ENCODE measurements at places on chromosomes 6 and 20.
A peak's percentile ranks its signal among the peaks of the same experiment; 100 is the strongest.

- DNase-seq, result peak; percentile 27
Observed at GRCh38 chr6:36679043-36679833, 724 bp downstream of the CDKN1A start.

GRCh38 chr6:165219629-165220028 is 89.8 kb downstream of the C6orf118 start:
- no peak for DNase-seq

DNA sequence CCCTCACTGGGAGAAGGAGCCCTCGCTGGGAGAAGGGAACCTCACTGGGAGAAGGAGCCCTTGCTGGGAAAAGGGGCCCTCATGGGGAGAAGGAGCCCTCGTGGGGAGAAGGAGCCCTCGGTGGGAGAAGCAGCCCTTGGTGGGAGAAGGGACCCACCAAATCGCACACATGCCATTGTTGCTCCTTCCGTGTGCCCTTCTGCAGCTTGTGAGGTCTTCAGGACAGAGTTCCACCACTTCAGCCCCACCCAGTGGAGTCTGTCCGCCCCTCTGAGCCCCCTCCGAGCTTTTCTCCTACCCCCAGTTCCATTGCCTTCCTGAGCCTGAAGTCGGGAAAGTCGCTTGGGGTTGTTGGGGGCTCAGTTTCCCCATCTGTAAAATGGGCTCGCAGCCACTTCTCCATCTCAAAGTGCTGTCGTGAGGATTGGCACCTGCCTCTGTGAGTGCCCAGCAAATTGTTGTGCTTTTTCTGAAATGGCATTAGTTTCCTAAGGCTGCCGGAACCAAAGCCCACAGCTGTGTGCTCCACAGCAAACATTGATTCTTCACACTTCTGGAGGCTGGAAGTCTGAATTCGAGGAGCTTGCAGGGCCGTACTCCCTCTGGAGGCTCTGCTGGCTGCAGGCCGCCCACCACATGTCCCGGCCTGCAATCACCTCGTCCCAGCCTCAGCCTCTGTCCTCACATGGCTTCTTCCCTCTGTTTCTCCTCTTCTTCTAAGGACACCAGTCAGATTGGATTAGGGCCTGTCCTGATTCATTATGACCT is 124.7 kb upstream of the PMEPA1 start:
- DNase-seq, result no peak

- no peak for DNase-seq
Observed at GRCh38 chr6:15329197-15329671, 83.4 kb downstream of the JARID2 start.

DNA sequence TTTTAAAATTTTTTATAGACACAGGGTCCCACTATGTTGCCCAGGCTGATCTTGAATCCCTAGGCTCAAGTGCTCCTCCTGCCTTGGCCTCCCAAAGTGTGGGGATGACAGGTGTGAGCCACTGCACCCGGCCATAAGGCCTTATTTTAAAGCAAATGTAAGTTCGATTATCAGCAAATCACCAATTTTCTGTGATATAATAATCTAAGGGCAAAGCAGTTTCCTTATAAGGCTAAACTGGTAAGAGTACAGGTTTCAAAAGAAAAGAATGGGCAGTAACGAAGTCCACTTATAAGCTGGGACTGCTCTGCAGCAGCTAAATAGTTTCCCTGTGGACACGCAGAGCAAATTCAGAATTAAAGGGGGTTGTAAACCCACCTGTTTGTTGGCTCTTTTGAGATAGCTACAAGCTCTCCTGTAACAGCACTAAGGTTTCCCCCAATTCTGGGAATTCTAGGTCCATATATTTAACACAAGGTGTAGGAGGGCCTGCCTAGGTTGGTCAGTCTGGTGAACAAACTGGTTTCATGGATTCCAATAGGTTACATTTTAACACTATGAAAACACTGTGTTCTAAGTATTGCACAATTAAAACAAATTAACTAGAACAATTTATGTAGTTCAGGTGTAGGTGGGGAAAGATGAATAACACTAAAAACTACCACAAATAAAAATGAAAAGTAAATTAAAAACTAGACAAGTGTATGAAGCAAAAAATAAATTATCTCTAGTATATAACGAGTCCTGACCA is 26.3 kb downstream of the LHFPL5 start:
- DNase-seq, result no peak

DNA sequence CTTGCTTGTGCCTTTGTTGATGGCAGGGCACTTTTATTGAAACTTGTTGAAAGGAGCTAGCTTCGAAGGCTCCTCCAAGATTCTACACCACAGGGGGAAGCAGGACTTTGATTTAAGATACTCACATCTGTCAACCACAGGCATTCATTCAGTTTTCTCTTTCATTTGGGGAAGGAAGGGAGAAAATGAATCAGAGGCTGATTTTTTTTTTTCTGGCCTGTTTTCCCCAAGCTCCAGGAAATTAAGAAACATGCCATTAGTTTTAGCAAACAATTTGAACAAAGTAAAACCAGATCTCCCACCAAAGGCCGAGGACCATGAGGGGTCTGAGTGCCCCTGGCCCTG is 8.7 kb upstream of the APCDD1L start:
- no peak for DNase-seq

- no peak for DNase-seq
Observed at GRCh38 chr6:19613678-19614077, 223.5 kb upstream of the ID4 start.

DNA sequence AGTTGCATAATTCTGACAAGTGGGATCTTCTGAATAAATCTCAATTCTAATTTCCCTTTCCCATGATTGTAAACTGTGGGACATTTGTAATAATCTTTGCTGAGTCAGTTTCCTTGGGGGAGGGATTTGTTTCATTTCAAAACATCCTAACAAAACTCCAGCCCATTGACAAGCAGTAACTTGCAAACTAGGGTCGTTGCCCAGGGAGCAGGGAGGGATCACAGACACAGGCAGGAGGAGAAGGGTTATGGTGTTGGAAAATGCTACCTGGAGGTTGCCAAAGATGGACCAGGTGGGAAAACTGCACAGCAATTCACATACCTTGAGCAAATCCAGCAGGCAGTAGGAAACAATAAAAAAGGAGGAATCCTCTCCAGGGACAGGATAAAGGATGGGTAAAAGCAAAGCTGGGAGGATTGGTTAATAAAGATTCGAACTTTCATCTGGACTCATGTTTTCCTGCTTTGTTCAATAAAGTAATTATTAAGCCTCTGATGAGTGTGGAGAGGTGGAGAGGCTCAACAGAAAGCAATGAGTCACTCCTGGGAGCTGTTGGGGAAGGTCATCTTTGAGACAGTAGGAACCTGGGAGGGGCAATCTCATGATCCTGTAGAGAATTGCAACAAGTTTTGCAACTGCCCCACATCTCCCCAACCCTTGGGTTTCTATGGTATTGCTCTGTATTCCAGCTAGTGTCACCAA is 87.3 kb upstream of the AKIRIN2 start:
- no peak for DNase-seq

DNA sequence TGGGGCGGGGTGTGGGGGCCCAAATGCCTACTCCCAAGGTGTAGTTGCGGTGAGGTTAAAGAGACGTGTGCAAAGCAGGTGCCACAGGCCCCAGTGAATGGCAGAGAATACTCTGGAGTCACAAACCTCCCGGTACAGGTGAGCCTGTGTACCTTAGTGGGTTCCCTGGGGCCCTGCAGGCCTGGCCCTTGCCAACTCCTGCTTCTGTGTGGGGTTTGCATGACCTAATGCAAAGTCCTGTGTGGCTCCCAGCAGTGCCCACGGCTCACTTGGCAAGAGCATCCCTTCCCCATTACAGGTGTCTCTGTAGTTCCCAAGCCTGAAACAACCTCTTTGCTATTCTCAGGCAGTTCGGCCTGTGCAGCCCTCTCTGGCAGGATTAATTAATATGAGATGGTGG is 17.5 kb downstream of the SPDEF start:
- no peak for DNase-seq

DNA sequence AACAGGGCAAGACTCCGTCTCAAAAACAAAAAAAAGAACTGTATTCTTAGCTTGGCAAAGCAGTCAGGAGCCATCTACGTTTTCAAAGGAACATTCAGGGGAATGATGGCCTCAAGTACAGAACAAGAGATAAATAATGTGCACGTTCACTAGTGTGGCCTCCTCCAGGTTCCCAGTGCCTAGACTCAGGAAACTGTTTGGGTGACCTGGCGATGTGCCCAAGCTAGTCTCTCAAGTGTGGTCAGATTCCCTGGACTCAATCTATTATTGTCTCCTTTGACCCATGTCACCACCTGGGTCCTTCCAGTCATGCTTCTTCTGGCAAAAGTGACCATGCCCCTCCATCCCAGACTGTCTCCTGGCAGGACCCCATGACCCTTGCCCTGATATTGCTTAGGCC is 23.7 kb downstream of the TRAF3IP2 start:
- DNase-seq, result no peak

DNA sequence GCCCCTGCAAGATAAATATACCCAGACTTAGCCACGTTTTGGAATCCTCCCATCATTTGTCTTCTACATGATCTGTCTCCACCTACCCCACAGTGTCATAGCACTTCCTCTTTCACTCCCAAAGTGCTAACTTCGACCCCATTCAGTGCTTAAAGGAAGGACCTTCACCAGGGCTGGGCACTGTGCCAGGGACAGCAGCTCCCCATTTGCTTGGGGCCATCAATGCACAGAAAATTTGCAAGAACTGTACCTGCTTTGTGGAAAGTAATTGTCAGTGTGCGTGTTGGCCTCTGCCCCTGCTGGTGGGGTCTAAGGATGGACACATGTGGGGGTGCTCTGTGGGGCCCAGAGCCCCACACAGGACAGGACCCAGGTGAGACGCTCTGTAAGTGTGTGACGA is 5.2 kb upstream of the BPIFA2 start:
- DNase-seq, result no peak

GRCh38 chr20:62624719-62625453 is 17.4 kb upstream of the SLCO4A1 start:
- DNase-seq, result no peak

DNA sequence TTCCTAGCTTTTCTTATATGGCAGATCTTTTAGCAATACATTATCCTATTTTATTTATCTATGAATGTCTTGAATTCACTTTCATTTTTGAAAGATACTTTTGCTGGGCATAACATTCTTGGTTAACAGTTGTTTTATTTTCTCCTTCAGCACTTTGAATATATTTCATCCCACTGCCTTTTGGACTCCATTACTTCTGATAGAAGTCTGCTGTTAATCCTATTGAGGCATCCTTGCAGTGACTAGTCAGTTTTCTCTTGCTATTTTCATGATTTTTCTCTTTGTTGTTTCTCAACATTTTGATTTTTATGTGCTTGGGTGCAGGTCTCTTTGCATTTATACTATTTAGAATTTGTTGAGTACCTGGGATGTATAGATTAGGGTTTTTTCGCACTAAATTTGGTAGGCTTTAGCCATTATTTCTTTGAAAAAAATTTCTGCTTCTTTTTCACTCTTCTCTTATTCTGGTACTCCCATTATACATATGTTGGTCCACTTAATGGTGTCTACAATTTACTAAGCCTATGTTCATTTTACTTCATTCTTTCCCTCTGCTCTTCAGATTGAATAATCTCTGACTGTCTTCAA is 53.2 kb downstream of the PHACTR3 start:
- no peak for DNase-seq

DNA sequence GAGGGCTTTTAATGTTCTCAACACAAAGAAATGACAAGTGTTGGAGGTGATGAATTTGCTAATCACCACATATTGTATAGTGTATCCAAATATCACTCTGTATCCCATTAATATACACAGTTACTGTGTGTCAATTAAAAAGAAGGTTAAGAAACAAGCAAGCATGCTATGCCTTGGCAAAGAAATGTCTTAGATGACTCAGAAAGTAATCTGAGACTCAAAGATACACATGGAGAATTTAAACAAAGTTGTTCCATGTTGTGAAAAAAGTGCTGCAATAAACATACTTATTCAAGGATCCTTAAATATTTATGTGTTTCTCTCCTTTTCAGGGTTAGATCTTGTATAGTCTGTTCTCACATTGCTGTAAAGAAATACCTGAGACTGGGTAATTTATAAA is 300.9 kb downstream of the DHX35 start:
- DNase-seq, result no peak

DNA sequence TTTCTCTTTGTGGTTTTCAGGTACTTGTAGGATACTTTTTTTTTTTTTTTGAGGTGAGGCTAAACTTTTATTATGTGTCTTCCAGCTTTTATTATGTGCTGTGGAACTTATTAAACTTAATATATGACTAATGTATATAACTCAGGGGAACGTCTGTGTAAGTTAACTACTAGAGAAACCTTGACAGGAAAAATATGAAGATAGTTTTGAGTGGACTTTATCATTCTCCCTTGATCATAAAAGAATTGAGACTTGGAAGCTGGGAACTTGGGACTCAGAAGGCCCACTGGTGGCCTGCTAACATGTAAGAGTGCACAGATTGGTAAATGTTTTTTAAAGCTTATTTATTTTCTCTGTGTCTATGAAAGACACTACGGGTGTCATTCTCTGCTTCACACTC is 73.1 kb downstream of the CARMIL1 start:
- DNase-seq, result no peak

- DNase-seq, result no peak
Observed at GRCh38 chr20:53964067-53964466, 106.3 kb downstream of the BCAS1 start.

DNA sequence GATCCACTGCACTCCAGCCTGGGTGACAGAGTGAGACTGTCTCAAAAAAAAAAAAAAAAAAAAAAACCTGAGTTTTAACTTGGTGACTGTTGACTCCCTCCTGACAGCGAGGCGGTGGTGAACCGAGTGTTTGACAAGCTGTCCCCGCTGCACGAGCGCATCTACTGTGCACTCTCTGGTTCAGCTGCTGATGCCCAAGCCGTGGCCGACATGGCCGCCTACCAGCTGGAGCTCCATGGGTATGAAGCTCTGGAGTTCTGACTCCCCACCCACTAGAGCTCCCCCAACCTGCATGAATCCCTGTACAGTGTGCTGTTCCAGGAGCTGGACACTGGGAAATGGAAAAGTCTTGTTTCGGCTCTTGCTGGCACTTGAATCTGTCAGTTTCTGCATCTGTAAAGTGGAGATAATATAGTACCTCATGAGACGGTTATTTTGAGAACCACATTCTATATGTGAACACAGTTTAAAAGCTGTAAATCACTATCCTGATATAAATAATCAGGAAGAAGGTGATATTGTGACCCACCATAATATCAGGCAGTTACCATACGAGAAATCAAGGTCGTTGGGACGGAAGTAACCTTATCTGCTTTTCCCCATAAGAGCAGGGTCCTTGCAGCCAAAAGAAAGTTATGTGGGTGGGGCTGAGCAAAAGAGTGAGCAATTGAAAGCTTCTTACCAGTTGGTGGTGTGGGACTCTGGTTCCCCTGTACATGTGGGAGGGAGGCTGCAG is 3.3 kb downstream of the PSMB9 start:
- DNase-seq, result no peak

DNA sequence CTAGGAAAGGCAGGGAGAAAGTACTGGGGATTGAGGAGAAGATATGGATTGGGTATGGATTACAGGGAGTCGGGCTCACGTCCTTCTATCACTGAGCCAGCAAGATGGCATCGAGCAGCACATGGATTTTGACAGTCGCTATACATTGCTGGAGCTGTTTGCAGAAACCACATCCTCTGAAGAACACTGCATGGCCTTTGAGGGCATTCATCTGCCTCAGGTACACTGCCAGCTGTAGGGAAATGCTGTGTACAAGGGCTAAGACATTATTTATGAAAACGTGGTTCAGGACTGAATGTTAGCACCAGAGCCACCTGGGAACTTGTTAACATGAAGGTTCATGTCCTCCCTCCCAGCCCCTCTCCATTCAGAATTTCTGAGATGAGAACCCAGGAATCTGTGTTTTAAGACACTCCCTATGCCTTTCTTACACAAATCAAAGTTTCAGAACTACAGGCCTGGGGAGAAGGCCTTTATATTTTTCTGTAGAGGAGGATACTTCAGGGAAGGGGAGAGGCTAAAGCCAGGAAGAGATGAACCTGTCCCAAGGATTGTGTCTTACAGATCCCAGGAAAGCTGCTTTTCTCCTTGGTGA is 3.5 kb downstream of the CUL9 start:
- no peak for DNase-seq

- no peak for DNase-seq
Observed at GRCh38 chr6:169173532-169174268, 79.9 kb downstream of the THBS2 start.
